Foreskin keratinocyte (primary cell): ENCODE measurements at places on chromosomes 2 and 18. TPM values are rescaled to one million over a fixed set of nuclear protein-coding genes. Genes with fewer than 3 reads are reported as not detected.

DNA sequence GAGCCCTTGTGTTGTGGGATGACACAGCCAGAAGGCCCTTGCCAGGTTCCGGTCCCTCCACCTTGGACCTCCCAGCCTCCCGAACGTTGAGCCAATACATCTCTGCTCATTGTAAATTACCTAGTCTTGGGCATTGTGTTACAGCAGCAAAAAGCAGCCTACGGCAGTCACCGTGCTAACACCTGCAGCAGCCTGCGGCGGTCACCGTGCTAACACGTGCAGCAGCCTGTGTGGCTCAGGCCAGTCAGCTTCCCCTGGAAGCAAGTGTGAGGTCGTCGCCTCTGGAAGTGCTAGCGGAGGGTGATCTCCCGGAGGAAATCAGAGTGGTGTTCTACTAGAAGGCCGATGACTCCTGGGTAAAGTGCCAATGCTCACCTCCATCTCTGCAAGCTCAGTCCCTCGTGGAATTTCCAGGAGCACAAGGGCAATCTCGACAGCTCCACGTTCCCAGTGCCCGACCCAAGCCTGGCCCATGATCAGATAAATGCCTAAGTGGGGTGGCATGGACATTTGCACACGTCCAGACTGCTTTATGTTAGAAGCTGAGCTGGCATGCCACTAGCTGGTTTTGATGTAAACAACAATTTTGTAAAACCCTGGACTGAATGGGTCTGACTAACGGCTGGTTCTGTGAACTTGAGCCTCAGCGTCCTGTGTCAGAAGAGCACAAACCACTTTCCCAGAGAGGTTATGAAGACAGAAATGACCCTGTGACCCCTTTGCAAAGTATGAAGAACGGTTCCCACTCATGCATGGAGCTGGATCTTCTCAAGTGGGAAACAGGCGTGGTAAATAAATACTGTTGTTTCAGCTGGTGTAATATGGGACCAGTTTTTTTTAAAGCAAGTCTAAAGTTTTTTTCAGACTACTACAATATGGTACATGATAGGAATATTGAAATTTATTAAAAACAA, 11.4 kb upstream of the CNDP1 start:
- no peak for DNase-seq

DNA sequence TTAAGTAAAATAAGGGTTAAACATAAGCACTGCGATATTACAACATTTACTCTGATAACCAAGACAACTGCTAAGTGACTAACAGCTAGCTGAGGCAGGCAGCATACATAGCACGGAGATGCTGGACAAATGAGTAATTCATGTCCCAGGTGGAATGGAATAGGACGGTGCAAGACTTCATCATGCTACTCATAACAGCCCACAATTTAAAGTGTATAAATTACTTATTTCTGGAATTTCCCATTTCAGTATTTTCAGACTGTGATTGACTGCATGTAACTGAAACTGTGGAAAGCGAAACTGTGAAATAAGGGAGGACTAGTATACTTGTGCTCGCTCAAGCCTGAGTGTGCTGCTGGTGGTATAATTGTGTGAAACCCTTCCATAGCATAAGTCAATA, 12.9 kb downstream of the IER3IP1 start:
- peak; percentile 86 for DNase-seq

Gene DCC
- not detected in 2 replicates for total RNA-seq

Gene SLC19A3
- total RNA-seq: 0.14 and 0.21 TPM in 2 replicates

Gene SLC4A1AP
- 27.1 and 29.9 TPM in 2 replicates for total RNA-seq

DNA sequence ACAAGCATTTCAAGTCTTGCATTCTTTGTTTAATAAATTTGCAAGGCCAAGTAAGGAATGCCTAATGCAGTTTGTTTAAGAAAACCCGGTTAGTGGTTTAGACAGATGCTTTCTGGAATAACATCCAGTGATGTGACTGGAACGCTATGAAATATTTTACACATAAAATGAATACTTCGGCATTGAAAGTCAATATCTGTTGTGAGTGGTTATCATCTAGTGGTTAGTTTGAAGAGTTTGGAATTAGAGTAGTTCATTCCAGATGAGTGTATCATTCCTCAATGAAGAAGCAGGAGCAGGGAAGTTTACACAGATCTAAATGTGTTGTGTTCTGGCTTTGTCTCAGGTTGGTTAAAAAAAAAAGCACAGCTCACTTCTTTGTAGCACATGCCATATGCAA, 608.0 kb upstream of the PIK3C3 start:
- DNase-seq: no peak

- DNase-seq: no peak
Measured at GRCh38 chr18:69808399-69808798, 139.3 kb downstream of the CD226 start.

Gene CENPA
- 30.8 and 39.0 TPM in 2 replicates for total RNA-seq

Gene EPB41L3
- 0.63 and 2.0 TPM in 2 replicates for total RNA-seq

DNA sequence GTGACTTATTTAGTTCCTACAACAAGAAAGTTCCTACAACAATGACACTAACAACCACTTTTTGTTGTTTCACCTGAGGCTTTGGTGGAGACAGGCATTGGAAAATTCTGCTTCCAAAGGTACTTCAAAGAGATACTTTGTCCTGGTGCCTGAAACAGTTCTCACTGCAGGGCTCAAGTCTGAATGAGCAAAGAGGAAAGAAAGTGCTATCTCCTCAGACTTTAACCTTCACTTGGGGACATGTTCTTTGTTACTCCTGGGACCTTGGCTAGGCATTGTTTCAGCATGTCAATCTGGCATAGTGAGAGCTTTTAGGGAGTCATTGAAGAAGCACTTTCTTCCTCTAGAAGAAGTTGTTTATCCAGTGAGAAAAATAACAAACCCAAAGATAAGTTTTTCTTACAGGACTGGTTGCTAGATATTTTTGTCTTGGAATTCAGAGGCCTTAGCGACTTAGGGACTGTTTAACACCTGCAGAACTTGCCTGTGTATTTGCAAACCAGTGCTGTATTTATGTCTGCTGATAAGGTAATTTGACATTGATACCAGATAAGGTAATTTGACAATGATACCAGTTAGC, 12.2 kb downstream of the MDH1 start:
- DNase-seq: no peak

Gene MDH1B
- 0.48 and 0.56 TPM in 2 replicates for total RNA-seq

DNA sequence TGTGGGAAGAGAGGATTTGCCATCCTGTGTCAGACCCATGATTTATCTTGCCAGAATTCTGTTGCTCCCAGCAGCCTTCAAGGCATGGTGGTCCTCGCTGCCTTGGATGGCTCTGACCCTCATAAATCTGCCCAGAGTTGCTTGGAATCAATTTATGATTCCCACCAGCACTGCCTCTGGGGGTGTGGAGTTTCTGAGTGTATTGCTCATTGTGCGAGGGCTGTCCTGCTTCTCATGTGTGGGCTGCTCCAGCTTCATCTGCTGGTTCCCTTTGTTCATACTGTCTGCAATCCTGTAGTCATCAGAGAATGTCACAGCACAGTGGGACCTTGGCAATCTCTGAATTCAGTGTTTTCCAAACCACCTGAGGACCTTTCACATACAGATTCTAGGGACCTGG, 139.8 kb downstream of the CLIP4 start:
- DNase-seq: no peak

GRCh38 chr18:10475276-10475653, 20.8 kb downstream of the APCDD1 start:
- no peak for DNase-seq

- no peak for DNase-seq
Measured at GRCh38 chr2:28430788-28431418, 38.2 kb downstream of the FOSL2 start.

DNA sequence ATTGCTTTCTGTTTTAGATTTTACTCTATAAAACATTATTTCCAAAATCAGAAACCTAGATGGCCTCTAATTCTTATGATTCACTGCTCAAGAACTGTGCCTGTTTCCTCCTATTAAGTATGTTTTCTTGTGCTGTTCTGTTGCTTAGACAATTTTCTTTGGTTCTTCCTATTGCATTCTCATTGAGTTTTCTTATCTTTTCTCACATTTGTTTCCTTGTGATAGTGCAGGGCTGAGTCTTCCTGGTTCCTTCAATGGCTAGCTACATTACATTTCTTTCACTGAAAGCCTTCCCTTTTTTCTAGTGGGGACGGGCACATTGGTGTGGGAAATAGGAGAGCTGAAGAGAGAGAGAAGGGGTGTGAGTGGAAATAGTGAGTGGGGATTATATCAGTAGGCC, 183.4 kb downstream of the CALCRL start:
- DNase-seq: no peak

DNA sequence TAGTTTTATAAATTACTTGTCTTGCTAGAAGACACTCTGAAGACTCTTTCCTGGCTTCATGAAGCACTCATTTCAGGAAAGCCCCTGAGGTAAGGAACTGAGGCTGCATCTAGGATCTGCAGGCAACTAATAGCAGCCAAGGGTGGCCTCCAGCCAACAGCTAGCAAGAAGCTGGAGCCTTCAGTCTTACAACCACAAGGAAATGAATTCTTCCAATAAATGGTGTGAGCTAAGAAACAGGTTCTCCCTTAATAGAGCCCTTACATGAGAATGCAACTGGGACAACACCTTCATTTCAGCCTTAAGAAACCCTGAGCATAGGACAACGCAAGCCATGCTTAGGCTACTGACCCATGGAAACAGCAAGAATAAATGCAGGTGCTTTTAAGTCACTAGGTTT, 254.6 kb upstream of the RBBP8 start:
- no peak for DNase-seq

GRCh38 chr2:78301166-78301789, 724.2 kb upstream of the REG3G start:
- no peak for DNase-seq

Gene IL36B
- not detected in 2 replicates for total RNA-seq

GRCh38 chr2:75406131-75406581, 154.6 kb downstream of the EVA1A start:
- no peak for DNase-seq

GRCh38 chr2:127081826-127082633, 24.9 kb downstream of the BIN1 start:
- no peak for DNase-seq

DNA sequence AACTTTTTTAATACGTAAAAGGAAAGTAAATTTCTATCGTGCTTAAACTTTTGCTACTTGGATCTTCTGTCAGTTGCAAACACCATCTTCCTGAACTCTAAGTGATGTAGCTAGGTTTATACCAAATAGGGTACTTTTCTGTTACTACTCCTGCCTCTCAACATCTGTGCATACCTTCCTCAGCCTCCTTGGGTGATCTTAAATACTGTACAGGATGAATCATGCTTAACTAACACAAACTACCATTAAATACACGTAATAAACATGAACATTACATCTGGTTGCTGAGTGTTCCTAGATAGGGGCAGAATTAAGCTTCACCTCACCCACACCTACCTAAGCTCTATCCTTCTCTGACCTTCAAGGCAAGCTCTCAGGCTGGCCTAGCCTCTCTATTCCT, 398.0 kb downstream of the TXNL1 start:
- DNase-seq: peak; percentile 50

DNA sequence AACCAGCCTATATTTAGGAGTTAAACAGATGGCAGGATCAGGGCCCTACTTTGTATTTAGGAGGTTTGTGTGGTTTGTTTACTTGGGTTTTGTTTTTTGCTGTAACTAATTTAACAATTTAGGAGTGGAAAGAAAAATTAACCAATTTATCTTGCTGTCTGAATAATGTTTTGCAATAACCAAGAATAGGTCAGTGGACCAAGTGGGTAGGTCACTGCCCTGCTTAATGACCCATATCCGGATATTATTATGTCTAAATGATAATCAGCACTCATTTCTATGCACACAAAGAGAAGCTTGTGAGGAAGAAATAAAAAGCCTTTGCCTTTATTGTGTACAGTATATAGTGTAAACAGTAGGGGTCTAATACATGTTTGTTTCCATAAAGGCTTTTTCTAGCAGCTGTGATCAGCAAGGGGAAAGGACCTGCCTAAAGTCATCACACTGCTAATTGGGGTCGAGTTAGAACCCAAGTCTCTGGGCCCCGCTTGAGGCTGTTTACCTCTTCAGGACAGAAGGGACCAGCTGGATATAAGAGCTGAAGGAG, 76.6 kb downstream of the TGOLN2 start:
- DNase-seq: no peak

GRCh38 chr18:58541146-58541788, 87.6 kb downstream of the ALPK2 start:
- DNase-seq: peak; percentile 67

Gene MOCOS
- 1.6 and 5.0 TPM in 2 replicates for total RNA-seq

Gene LHCGR
- not detected in 2 replicates for total RNA-seq

DNA sequence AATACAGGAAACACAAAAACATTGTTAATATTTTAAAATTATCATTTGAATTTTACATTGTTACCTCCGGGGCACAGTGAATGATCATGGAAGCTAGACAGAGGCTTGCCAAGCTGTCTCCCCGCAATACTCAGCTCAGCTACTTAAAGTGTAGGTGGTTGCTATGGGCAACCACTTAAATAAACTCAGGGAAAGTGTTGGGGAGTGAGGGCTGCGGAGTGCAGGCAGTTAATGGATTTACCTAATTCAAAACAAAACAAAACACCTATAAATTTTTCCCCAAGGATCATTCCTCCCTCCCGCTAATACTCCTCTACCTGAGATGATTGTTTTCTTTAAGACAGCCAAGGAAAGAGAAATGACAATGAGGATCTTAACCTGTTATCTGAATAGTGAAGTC, 349.5 kb downstream of the TGIF1 start:
- no peak for DNase-seq

- DNase-seq: no peak
Measured at GRCh38 chr18:3525870-3526420, 76.0 kb downstream of the TGIF1 start.

DNA sequence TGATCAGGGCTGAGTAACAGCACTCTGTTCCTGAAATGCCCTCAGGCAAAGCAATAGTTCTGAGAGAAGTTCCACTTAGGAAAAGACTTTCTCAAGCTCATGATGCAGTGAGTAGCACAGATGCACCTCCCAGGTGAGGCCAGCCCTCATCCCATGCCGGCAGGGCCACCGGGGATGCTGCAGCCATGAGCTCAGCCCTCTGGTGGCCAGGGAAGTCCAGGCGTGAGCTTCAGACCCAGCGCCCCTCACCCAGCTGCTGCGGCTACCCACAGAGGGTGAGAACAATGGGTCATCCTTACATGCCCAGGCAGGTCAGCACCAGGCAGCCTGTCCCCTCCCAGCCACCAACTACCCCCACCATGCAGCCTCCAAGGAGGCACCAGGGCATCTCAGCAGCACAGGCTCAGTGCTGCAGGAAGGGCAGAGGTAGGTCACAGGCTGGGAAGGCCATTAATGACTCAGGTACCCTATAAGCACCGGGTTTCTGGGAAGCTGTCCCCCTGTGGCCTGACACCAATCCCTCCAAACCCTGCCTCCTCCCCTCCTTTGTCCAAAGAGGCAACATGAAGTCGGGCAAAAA, 50.6 kb downstream of the TTC32 start:
- peak; percentile 13 for DNase-seq
